ENCODE measurements at places on chromosomes 3 and 15.

- DNase-seq: no peak
- no peaks in the 10 kb centered on the region for H3K4me1 ChIP-seq
- no peaks in the 10 kb centered on the region for H3K36me3 ChIP-seq
- H3K4me3 ChIP-seq: no peak overlapping the region
- no peak overlapping the region for H3K27ac ChIP-seq
- H3K27me3 ChIP-seq: no peaks in the 10 kb centered on the region
Observed at GRCh38 chr3:11438646-11439045, 166.4 kb downstream of the ATG7 start.

DNA sequence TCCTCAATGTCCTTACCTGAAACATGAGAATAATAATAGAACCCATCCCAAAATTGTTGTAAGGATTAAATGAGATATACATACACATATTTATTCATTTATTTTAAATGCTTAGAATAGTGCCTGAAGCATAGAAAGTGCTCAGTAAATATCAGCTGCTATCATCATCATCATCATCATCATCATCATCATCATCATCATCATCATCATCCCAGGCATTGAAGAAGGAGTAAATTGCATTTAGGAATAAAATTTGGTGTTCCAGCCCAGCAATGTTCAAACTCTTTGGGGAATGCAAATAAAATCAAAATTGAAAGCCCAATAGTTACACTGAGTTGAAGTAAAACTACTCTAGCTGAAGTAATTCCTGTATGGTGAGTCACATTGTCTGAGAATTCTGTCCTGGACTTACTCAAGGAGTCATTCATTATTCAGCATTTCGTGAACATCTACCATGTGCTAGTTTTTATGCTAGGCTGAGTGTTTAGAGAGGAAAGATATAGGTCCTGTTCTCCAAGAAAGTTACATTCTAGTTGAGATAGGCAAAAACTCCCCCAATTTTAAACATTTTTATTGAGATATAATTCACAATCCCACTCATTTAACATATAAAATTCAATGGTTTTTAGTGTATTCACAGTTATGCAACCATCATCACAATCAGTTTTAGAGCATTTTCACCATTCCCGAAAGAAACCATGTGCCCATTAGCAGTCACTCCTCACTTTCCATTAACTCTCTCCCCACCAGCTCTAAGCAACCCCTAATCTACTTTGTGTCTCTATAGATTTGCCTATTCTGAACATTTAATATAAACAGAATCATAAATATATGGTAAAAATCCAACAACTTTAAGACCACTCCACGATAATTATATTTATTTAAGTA lies 107.2 kb downstream of the FRMD5 start:
- DNase-seq: no peak
- no peak overlapping the region for H3K27ac ChIP-seq
- H3K4me1 ChIP-seq: no peaks in the 10 kb centered on the region
- no peak overlapping the region for H3K4me3 ChIP-seq
- H3K27me3 ChIP-seq: no peaks in the 10 kb centered on the region
- H3K36me3 ChIP-seq: no peaks in the 10 kb centered on the region

DNA sequence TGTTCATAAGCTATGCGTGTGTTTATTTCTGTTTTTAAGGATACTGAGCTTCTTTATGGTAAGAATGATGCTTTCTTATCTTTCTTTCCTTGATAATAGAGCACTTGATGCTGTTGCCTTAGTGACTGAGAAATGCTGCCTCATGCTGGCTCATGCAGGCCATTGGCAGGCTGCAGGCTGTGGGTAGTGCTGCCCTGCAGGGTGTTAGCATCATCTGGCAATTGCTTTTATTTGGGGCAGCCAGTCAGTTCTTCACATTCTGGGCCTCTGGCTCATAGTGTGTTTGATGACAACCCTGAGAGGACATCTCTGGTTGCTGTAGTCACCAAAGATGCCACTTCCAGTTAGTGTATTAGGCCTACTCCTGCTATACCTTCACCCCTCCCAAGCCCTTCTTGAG lies 66.2 kb upstream of the ONECUT1 start:
- no peak for DNase-seq
- no peaks in the 10 kb centered on the region for H3K27me3 ChIP-seq
- H3K4me1 ChIP-seq: peaks cover 11% of the 10 kb centered on the region
- no peak overlapping the region for H3K4me3 ChIP-seq
- no peak overlapping the region for H3K27ac ChIP-seq
- H3K36me3 ChIP-seq: no peaks in the 10 kb centered on the region

DNA sequence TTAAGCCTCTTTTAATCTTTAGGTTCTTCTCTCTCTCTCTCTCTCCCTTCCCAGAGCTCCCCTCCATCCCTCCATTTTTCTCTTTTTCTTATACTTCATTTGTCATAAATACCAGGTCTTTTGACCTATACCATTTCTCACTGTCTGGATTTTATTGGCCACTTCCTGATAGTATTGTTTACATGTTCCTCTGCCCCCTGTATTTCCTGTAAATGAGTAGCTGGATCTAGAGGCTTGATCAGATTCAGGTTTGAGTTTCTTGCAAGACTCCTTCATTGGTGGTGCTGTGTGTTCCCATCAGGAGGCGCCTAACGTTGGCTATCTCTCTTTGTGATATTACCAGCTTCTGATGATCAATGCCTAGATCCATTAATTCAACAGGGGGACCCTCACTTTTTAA lies 42.2 kb downstream of the DAPK2 start:
- DNase-seq: no peak
- H3K4me3 ChIP-seq: no peak overlapping the region
- peaks cover 2% of the 10 kb centered on the region for H3K4me1 ChIP-seq
- no peaks in the 10 kb centered on the region for H3K36me3 ChIP-seq

GRCh38 chr3:118244761-118245160 lies 789.9 kb downstream of the IGSF11 start:
- H3K27me3 ChIP-seq: no peaks in the 10 kb centered on the region
- DNase-seq: no peak
- no peaks in the 10 kb centered on the region for H3K36me3 ChIP-seq
- H3K4me3 ChIP-seq: no peak overlapping the region
- no peak overlapping the region for H3K27ac ChIP-seq
